ENCODE measurements at places on chromosomes 6 and 20.

GRCh38 chr6:81621816-81622395, 130.6 kb downstream of the TENT5A start:
- DNase-seq = no peak

GRCh38 chr6:127069659-127070279, 48.7 kb upstream of the RSPO3 start:
- DNase-seq = no peak

GRCh38 chr20:34302312-34302722, 838 bp downstream of the AHCY start:
- DNase-seq = no peak

- DNase-seq = no peak
These were observed 2.1 kb downstream of the FKBP1C start for GRCh38 chr6:63213325-63213724.

- DNase-seq = no peak
These were observed 89.8 kb upstream of the MAP3K7 start for GRCh38 chr6:90676516-90677300.

DNA sequence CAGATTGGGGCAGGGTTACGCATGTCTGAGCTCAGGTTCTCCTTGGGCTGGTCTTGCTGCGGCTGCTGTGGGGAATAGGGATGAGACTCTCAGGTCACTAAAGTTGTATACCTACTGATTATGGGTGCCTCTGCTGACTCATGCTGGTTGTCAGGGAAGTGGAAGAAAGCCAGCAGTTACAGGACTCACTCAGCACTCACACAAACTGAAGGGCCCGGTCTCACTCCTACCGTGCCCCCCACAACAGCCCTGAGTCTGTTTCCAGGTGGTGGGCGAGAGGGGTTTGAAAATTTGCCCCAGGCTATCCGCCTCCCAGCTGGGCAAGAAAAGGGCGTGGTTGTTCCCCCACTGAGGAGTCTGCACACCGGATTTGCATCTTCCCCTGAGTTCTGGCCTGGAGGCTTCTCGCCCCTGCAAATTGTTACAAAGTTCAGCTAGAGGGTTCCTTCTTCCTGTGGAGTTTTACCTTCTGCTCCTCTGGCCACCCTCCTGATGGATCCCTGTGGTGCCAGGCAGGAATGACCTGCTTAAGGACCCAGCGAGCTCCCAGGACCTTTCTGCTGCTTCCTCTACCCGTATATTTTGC, 659.2 kb downstream of the HDGFL1 start:
- DNase-seq = no peak

DNA sequence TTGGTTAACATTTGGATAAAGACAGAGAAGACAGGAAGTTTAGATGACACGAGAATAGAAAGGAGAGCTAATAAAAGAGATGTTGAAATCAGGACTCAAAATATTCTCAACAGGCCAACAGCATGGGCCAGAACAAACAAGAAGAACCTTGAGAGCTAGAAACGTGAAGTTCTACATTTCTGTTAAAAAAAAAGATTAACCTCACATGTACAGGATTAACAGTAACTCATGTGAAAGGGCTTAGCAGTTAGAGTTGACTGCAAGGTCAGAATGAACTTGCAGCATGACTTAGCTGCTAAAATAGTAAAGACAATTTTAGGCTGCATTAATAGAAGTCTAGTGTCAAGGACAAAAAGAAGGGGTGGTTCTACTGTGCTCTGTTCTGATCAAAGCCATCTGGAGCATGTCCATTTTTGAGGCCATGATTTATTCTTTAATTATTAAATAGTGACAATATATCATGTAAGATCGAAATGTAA, 331.1 kb upstream of the HSF2 start:
- DNase-seq = no peak

DNA sequence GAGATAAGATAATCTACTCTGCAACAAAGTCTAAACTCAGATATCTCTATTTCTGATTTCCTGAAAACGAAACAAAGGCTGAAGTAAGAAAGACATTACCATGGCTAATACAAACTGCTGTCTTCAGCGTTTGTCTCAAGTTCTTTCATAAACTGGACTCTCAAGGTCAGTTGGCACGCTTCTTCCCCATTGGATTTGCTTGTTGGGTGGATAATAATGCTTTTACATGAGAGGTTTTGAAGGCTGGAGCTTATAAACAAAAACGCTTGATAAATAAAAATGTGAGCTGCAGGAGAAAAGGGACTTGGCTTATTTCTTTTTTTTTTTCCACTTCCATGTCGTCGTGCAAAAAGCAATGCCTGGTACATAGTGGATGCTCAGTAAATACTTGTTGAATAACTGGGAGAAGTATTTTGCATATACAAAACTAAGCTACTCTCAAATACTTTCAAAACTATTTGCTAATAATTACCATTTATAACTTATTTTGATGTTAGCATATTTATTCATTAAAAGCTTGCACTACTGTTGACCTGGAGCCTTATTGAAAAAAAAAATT, 65.7 kb upstream of the EEF1A1 start:
- no peak for DNase-seq

- DNase-seq = no peak
These were observed 495.4 kb upstream of the SOX4 start for GRCh38 chr6:21098134-21098533.

- no peak for DNase-seq
These were observed 16.6 kb upstream of the GSTA1 start for GRCh38 chr6:52820198-52820597.
